Left hindlimb (tissue), 1 donor: ENCODE measurements at places on chromosomes 16 and 17.

- DNase-seq, result no peak
These were observed 70.3 kb downstream of the RAI1 start for GRCh38 chr17:17751489-17752088.

DNA sequence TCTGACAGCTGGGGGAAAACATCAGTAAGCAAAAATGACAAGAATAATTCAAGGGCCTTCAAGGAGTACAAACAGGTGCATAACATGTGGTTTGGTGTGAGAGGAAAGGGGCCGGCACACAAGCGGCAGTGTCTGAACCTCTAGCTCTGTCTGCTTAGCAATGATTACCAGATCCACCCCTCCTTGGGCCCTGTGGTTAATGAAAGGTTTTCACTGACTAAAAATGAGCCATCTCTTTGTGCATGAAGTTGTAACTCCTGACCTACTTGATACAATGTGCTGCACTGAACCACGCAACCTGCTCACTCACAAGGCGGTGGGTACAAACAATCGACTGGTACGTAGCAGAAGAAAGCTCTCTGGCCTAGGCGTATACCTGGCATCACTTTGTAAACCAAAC lies 15.1 kb downstream of the FAM117A start:
- DNase-seq, result no peak

DNA sequence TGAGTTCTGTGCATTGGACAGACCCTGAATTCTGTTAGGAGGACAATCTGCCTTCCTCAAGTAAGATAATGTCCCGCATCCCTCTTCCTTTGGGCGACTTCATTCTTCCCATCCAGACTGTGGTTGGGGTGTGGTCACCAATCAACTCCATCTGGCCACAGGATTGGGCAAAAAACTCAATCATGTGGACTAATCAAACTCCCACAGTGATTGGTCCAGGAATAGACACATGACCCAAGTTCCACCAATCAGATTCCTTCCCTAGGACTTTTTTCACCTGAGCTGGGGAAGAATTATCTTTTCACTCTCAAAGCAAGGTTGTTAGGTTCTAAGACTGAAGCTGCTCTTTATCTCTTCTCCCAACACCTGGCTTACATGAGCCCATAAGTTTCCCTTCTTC lies 13.2 kb upstream of the NKD1 start:
- no peak for DNase-seq

DNA sequence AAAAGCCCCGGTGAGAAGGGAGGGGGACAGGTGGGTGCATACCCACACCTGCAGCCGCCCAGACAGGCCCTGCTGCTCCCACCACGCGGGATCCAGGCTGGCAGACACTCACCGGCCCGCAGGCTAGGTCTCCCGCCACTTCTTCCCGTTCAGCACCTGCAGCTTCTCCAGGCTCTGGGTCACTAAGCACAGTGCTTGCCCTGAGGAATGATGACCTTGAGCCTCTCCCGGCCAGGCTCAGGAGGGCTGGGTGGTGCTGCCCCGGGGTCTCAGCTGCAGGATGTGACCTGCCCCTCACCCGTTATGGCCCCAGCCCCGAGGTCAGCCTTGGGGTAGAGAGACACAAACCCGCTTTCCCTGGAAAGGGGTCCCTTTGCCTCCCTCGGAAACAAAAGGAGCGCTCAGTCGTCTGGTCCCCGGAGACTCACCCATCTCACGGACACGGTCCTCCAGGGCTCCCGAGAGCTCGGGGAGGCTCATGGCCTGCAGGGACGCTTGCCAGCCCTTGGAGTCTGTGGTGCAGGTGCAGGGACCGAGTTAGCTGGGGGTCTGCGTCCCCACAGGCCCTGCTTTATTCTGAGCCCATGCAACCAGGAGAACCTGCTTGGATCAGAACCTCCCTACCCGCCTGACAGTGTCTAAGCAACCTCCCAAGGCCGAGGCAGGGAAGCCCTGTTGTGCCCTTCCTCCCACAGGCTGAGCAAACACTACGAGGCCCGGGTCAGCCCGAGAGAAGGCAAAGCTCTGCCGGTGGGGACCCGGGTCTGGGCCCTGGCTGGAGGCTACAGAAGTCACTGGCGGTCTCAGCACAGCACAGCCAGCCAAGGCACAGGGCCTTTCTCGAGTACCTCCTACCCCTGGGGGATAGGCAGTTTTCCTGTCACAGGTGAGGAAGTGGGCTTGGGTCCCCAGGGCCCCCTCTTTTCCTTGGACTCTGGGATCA lies 3.8 kb downstream of the NUDT16L1 start:
- DNase-seq, result no peak

DNA sequence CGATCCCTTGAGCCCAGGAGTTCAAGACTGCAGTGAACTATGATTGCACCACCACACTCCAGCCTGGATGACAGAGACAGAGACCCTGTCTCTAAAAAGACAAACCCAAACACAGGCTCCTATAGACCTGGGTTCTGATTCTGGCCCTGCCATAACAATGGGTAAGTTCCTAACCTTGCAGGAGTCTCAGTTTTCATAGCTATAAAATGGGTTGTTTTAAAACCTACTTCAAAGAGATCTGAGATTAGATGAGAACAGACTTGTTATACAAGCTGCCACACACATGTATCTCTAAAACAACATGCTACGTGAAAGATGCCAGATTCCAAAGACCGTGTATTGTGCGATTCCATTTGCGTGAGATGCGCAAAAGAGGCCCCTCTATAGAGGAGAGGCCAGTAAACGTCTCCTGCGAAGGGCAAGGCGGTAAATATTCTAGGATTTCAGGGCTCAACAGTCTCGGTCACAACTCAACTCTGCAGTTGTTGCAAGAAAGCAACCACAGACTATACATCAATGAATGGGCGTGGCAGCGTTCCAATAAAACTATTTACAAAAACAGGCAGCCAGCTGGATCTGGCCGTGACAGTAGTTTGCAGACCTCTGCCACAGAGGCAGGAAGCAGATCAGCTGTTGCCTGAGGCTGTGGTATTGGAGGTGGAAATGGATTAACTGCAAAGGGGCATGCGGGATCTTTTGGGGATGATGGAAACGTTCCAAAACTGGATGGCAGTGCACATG lies 5.9 kb downstream of the CORO7 start:
- DNase-seq, result peak; percentile 82

DNA sequence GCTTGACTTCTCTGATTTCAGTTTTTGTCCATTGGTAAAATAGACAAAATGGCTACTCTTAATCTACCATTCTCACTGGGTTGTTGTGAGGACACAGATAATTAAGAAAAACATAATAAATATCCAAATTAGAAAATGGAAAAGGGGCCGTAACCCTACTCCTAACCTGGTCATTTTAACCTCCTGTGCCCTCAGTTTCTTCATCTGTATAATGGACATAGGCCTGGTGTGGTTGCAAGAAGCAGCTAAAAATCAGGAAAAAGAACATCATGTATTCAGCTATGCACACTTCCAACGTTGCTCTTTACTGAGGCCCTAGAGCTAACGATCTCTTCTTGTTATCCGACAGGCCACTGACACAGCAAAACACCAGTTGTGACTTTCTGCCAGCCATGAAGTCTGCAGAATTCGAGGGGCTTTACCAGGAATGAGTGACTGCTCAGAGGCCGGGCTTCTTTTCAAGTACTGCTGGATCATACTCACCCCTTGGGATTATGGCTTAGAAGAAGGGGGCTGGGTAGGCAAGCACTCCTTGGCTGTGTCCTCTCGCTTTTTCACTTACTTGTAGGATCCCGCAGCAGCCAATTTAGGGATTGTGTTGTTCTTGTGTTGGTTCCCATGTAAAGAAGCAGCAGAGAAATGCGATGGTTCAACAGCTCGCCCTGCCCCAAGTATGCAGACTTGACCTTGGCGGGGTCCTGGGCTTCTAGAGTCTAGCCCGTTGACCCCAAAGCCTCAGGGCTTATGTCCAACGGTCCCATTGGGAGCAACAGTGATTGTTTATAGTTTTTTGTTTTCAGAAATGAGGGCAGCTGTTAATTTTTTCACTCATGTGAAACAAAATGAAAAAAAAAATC lies 20.9 kb downstream of the LDAF1 start:
- DNase-seq, result no peak

DNA sequence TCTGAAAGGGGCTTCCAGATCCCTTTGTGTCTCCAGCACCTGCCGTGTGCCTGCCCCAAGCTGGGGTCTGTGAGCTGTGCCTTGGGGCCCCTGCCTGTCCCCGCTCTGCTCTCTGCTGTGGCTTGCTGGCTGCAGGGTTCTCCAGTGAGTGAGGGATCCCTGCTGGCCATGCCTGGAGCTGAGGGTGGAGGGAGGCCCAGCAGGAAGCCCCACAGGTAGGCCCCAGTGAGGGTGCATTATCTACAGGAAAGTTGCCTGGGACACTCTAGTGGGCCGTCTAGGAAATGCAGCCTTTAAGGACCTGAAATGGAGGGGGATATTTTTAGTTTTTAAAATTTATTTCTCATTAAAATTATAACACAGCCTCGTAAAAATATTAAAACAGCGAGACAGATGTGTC lies 50.9 kb downstream of the JPH3 start:
- DNase-seq, result no peak

- DNase-seq, result no peak
These were observed 18.3 kb upstream of the CCL5 start for GRCh38 chr17:35898283-35899070.

DNA sequence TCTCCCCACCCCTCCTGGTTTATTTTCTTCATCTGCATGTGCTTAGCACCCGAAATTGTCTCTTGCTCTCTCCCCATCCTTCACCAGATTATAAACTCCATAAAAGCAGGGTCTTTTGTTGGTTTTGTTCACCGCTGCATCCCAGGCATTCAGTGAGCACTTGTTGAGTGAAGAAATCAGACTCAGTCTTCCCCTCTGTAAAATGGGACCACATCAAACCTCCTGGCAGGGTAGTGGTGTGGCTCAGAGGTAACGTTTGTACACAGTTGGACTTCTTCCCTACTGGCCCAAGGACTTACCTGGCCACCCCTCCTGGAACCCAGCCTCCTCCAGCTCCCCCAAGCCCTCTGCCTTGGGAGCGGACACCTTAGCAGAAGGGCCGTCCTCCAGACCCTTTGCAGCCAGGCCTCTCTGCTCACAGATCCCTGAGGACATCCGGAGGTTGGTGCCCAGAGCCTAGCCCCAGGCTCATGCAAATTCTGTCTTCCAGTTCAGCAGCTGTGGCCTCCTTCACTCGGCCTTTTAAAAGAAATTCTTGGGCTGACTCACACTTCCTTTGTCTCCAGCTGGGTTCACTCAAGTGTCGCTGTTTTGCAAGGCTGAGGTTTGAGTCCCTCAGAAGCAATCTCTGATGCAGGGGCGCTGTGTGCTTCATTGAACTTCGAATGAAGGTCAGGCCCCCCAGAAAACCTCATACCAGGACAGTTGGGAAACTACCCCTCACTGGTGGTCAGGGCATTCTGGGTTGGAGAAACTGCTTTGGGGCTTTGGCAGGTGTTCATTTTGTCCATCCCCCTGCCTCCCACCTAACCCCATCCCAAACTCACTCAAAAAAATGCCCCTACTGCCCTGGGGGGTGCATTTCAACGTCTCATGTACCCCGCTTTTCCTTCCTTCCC lies 16.8 kb upstream of the RMI2 start:
- DNase-seq, result peak; percentile 68

- no peak for DNase-seq
These were observed 16.2 kb downstream of the CHST4 start for GRCh38 chr16:71542377-71542776.

- DNase-seq, result peak; percentile 35
These were observed 10.6 kb upstream of the SPNS2 start for GRCh38 chr17:4487820-4488716.

GRCh38 chr17:48586355-48587258 lies 3.4 kb downstream of the HOXB3 start:
- DNase-seq, result no peak

DNA sequence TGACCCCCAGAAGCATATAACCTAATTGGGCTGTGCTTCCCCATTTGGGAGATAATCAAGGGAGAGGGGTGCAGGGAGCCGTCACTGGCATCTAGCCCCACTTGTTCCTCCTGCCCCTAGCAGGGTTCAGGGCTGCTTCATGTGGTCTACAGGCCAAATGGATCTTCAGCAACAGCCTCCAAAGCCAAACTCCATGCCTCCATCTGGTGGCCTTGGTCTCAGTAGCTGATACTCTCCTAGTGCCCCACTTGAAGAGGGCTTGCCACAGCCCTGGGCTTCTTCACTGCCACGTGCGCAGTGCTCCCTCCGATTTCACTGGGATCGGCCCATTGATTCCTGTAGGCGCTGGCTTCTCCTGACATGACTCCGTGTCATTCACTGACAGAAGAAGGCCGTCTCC lies 24.6 kb downstream of the LYRM9 start:
- DNase-seq, result no peak

DNA sequence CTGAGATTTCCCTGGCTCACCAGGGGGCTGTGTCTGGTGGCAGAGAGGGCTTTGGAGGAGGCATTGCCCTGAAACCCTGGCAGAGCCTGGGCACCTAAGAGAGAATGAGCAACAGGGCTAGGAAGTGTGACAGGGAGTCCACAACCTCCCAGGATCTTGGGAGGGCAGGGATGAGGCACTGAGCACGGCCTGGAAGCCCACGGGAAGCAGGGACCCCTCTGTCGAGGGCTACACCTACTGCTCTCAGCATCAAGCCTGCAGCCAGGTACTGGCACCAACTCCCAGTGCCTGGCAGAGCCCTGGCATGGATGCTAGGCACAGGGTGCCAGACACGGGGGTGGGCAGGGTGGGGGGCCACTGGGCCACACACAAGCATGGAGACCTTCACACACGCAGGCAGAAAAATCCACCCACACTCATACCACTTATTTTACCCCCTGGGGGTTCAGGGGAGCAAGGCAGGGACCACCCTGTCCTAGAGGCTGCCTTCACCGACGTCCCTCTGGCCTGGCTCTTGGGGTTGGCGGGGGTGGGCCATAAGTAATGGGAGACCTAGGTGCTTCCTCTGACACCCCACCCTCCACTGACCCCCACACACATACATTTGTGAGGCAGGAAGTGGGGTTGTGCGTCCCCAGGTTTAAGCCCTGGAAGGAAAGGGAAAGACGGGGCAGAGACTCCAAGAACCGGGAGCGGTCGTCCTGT lies 970 bp upstream of the HSD11B2 start:
- no peak for DNase-seq

DNA sequence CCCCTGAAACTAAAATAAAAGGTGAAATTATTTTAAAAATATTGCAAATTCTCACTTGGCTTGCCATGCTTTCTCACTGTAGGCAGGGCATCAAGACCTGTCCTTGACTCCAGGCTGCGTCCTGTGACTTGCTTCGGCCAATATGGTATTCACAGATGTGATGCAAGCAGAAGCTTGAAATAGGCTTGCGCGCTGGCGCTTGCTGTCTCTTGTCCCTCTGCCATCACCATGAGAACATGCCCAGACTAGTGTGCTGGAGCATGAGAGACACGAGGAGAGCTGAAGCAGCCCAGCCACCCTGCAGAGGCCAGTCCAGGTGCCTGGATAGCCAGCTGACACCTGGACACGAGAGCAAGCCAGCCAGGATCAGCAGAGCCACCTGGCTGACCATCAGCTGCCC lies 21.8 kb upstream of the ZKSCAN2 start:
- DNase-seq, result no peak
